Caki2 (cell line): ENCODE measurements at places on chromosomes 7 and 10. TPM values are rescaled to one million over a fixed set of nuclear protein-coding genes. Genes with fewer than 3 reads are reported as not detected.

The NPC1L1 gene
- not detected in 2 replicates for total RNA-seq

The FAM25A gene
- not detected in 2 replicates for total RNA-seq

The SAP25 gene
- total RNA-seq = not detected in 2 replicates

The NAT16 gene
- total RNA-seq = not detected in 2 replicates

The ASZ1 gene
- total RNA-seq = not detected in 2 replicates

The OR2A5 gene
- not detected in 2 replicates for total RNA-seq

The CALHM2 gene
- 0.55 and 2.9 TPM in 2 replicates for total RNA-seq

The COL1A2 gene
- 0.09 TPM in 1 of 2 replicates, not detected in the other for total RNA-seq

The GPRIN2 gene
- 4.3 and 6.3 TPM in 2 replicates for total RNA-seq

The CTTNBP2 gene
- total RNA-seq = not detected in 2 replicates
